Kasumi-1 (cell line): ENCODE measurements at places on chromosomes 5 and 9.

DNA sequence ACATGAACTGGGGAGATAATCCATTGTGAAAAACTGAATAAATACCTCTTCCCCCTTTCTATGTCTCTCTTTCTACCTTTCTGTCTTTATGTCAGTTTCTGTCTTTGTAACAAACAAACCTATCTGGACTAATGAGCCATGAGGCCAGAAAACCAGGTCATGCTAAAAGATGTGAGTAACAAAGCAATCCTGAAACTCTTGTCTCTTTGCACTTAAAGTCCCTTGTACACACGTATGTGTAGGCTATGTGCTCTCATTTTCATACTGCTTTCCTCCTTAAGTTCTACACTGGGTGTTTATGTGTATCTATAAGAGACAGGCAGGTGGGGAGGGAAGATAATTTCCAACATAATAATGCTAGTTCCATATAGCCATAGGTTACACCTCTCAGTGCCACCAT is 123.8 kb upstream of the PTGER4 start:
- no peak for DNase-seq

DNA sequence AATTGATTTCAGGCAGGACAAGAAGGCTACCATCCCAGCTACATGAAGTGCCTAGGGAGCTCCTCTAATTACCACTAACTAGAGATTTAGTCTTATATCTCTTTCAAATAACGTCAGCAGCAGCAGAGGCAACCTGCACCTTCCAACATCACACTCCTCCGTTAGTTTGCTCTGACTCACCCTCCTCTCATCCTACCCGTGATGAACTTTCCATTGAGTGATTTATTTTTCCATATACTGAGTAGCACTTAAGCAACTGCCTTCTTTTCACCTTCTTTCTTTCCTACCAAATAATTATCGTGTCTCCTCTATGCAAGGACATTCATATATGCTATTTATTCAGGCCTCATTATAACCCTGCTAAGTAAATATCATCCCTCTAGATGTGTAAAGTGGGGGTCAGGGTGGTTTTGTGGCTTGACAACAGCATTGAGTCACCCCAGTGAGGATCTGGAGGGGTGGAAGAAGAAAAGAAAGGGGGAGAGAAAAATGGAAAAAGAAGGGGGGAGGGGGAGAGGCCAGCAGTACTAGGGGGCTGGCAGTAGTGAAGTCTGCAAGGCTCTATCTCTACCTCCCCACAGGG is 64.6 kb upstream of the CAST start:
- DNase-seq = no peak

DNA sequence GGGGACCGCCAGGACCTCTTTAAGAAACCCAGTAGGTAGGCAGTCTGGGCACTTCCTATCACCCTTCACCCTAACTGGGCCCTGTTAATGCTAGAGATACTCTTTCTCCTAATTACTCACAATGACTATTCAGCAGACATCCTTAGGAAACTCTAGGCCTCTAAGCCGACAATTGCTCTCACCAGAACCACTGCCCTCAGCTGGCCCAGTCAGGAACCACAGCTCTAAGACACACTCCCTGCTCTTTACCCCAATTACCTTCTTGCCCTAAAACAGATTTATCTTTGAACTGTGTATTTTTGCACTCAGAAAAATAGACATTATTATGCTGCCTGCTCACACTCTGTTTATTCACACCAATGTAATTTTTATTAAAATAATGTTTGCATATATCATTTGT is 432.6 kb upstream of the SLC30A5 start:
- peak; percentile 37 for DNase-seq

GRCh38 chr5:58404734-58405133 is 55.2 kb downstream of the PLK2 start:
- no peak for DNase-seq

DNA sequence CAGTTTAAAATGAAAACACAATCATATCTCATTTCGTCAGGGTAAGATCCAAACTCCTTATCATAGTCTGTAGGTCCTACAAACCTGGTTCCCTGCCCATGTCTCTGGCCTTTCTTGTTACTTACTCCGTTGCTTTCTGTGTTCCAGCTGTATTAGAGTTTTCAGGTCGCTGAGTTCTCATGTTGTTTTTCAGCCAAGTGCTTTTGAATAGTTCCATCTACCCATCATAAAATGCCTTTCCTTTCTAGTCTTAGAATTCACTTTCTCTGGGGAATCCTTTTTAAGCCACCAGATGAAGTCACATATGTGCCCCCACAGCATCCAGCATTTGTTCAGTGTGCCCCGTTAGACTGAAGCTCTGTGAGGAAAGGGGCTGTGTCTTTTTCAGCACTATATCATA is 228.7 kb downstream of the YTHDC2 start:
- DNase-seq = no peak

GRCh38 chr9:137331929-137332328 is 29.9 kb upstream of the NRARP start:
- DNase-seq = no peak

DNA sequence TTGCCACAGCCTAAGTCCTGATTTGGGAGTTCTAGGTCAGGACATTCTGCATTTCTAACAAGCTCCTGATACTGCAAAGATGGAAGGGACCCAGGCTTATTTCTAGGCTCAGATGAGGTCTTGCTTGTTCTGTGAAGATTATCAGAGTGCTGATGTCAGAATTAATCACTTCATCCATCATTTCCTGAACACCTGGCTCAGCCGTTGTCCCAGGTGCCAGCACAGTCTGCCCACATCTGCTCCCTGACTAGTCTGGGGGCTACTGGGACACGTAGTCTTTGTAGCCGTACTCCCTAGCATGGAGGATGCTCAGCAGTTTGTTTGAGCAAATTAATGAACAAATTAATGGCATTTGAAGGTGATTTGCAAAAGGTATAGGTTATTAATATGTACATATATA is 17.9 kb upstream of the SPINK4 start:
- no peak for DNase-seq

- no peak for DNase-seq
Observed at GRCh38 chr9:116141864-116142561, 11.6 kb upstream of the PAPPA start.

DNA sequence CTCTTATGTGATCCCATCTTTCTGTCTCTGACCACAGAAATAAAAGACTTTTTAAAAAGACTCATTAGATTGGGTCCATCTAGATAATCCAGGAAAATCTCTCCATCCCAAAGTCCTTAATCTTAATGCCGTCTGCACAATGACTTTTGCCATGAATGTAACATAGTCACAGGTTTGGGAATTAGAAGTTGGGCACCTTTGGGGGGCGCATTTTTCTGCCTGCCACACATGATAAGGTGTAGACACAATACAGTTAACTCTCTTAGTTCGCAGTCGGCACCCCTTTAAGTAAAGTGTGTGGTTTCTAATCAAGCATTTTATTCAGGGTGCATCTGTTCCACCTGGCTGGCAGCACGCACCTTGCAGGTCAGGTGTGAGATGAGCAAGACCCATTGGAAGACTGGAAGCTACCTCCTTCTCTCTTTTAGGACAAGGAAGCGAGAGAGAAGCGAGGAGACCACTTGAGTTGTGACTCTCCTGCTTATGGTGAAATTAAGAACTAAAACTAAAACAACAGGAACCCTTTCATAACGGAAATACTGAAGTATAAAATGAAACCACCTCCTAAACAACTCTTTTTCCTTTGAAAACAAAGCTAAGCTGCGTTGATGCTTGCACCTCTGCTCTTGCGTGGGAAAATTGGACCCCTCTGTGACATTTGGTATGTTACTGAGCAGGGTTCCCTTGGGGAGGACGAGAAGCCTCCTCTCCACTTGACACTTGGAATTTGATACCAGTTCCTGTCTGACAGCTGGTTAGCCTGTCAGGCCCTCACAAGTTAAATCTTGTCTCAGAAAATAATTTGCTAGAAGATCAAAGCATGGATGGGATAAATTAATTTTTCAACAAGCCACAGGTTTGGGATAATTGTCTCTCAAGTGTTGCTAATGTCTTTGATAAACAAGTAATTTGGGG is 304.6 kb upstream of the DMRT1 start:
- DNase-seq = no peak

- DNase-seq = no peak
Observed at GRCh38 chr9:35357116-35357515, 132.8 kb upstream of the RUSC2 start.

GRCh38 chr5:171899792-171900191 is 106.6 kb downstream of the FBXW11 start:
- DNase-seq = no peak

- DNase-seq = no peak
Observed at GRCh38 chr5:76445063-76445462, 42.0 kb downstream of the IQGAP2 start.

DNA sequence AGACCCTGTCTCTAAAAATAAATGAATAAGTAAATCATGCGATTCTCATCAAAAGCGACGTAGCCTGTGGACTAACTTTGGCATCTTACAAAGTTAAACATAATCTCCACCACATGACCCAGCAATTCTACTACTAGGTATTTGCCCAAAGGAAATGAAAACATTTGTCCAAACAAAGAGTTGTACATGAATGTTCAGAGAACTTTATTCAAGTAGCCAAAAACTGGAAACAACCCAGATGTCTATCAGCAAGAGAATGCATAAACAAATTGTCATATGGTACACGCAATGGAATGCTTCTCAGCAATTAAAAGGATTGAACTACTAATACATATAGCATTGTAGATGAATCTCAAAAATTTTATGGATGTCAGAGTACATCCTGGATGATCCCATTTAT is 82.6 kb downstream of the ADRB2 start:
- DNase-seq = no peak

GRCh38 chr5:57850109-57850508 is 367.5 kb upstream of the ACTBL2 start:
- DNase-seq = no peak

- no peak for DNase-seq
Observed at GRCh38 chr5:126961128-126961527, 69.2 kb downstream of the MARCHF3 start.

- peak; percentile 87 for DNase-seq
Observed at GRCh38 chr5:121164632-121165031, 687.0 kb upstream of the FTMT start.

- DNase-seq = no peak
Observed at GRCh38 chr5:172437445-172438318, 16.6 kb downstream of the SH3PXD2B start.

- DNase-seq = peak; percentile 76
Observed at GRCh38 chr5:1494780-1495524, 28.8 kb downstream of the LPCAT1 start.

GRCh38 chr9:123739387-123739786 is 190.5 kb downstream of the DENND1A start:
- no peak for DNase-seq

DNA sequence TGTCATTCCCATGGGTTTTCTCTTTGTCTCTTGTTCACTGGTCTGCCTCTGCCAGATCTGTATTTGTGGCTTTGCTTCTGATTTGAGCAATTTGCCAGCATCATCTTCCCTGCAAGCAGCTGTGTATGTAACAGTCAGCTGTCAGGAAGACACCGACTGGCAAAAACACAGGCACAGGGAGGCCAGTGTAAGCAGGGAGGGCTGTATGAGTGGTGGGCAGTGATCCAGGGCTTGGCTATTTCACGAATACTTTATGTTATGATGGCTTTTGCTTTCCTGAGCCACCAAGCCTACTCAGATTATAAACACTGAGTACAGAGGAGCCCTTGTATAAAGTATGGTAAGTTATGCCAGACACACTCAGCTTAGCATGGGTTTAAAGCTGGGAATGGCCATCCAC is 11.6 kb downstream of the BNIP1 start:
- DNase-seq = no peak

DNA sequence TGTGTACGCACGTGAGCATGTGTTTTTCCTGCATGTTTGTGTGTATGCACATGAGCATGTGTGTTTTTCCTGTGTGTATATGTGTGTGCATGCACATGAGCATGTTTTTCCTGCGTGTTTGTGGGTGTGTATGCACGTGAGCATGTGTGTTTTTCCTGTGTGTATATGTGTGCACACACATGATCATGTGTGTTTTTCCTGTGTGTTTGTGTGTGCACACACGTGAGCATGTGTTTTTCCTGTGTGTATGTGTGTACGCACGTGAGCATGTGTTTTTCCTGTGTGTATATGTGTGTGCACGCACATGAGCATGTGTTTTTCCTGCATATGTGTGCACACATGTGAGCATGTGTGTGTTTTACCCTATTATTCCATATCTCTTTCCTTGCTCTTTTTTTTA is 205.9 kb downstream of the TRIO start:
- DNase-seq = no peak

GRCh38 chr9:115116421-115117284 is 1.3 kb downstream of the TNC start:
- no peak for DNase-seq

GRCh38 chr5:145130996-145131395 is 704.1 kb downstream of the PRELID2 start:
- DNase-seq = no peak

DNA sequence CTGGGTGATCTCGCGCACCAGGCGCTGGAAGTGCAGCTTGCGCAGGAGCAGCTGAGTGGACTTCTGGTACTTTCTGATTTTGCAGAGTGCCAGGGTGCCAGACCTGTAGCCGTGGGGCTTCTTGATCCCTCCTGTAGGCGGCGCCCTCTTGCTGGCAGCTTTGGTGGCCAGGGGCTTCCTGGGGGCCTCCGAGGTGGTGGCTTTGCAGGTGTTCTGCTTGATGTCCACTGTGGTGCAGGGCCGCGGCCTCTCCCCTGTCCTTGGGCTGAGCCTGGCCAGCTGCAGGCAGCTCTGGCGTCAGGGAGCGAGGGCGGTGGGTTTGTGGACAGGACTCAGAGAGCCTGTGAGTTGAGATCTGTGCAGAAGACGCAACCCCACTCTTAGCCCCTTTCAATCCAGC is 36.1 kb downstream of the TAF11L14 start:
- no peak for DNase-seq

GRCh38 chr9:126301196-126301595 is 25.4 kb upstream of the MVB12B start:
- DNase-seq = no peak

GRCh38 chr5:1106385-1107166 is 5.3 kb downstream of the SLC12A7 start:
- DNase-seq = no peak

- peak; percentile 61 for DNase-seq
Observed at GRCh38 chr5:143001764-143002351, 231.7 kb downstream of the ARHGAP26 start.

- DNase-seq = no peak
Observed at GRCh38 chr9:136160995-136161610, 42.4 kb upstream of the TMEM250 start.
